ENCODE measurements at places on chromosomes 3 and 15.

- DNase-seq: no peak
These were observed 11.0 kb downstream of the TMED3 start for GRCh38 chr15:79321876-79322275.

GRCh38 chr3:49724586-49724985 lies 835 bp upstream of the GMPPB start:
- DNase-seq: no peak

DNA sequence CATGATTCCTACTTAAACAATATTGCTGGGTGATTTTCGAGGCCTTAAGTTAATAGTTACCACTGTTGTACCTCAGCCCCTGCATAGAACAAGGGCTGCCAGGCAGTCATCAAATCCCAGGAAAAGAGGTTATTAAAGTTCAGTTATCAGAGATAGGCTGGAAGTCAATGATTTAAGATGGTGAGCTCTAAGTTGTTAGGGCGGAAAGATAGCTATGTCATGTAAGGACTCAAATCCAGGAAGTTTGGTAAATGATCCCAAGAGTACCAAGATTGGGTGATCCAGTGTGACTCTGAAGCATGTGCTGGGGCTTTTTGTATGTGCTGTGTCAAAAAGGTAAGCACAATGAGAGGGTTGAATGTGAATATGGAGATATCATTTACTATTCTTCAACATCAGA lies 287.9 kb downstream of the NLGN1 start:
- DNase-seq: no peak

GRCh38 chr3:22241110-22241509 lies 490.1 kb upstream of the ZNF385D start:
- no peak for DNase-seq

- DNase-seq: peak; percentile 79
These were observed 195.3 kb upstream of the LYSMD4 start for GRCh38 chr15:99928429-99928981.

DNA sequence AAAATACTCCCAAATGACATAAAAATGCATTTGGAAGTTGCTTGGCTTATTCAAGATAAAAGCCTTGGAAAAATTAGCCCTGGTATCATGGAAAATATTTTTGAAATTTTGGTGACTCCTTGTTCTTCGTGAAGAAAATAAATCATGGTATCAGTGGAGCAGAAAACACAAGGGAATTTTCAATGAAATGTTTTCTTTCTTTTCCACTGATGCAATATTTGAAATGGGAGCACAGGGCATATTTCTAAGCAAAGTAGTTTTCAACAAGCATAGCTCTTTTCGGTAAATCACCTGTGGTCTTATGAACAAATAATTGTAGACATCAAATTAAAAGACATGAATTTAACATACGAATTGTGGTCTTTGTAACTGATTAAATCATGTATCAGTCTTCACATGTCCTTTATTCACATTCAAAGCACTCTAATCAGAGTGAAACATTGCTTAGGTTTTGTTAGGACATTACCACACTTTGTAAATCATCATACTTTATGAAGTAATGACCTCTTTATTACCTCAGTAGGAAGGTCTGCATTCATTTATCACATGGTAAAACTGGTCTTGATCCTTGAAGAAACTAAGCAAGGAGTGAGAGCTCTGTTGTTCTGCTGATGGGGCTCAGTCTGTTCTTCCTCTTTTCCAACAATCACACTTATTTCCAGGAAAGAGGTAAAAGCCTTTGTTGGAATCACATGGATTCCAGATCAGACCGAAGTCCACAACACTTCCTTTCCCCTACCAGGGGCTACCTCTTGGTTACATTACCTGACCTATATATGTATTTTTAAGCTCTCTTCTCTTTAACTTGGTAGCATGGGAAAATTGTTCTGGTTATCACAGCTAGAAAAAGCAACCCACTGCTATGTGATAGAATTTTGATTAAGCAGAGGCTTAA lies 413.5 kb upstream of the THBS1 start:
- DNase-seq: no peak

- DNase-seq: no peak
These were observed 259.2 kb upstream of the CCDC54 start for GRCh38 chr3:107117922-107118536.

DNA sequence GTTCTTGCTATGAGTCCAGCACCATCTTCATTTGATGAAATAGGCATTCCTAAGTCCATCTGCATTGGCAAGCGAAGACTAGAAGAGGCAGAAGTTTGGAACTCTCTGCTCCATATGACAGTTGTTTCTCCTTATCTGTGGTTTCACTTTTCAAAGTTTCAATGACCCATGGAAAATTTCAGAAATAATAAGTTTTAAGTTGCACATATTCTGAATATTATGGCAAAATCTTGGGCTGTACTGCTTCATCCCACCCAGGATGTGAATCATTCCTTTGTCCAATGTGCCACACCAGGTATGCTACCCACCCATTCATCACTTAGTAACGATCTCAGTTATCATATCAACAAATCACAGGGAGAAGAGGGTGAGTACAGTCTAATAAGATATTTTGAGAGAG lies 647.9 kb downstream of the GRM7 start:
- no peak for DNase-seq

DNA sequence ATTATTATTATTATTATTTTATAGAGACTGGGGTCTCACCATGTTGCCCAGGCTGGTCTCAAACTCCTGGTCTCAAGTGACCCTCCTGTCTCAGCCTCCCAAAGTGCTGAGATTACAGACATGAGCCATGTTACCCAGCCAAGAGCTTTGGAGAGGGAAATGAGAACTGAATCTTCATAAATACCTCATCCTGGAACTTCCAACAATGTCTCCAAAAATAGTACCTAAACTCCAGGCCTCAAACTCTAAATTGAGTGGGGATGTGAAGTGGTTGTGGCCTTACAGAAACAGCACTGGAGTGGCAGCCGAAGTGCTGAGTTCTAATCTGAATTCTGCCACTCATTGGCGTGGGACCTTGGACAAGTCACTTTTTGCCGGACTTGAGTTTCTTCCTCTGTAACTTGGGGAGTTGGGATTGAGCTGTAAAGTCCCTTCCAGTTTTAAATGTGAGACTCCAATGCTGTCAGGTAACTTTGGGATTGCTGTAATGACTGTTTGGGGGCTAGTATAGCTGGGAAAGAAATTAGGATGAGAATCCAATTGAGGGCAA lies 10.0 kb upstream of the SRP14 start:
- no peak for DNase-seq

DNA sequence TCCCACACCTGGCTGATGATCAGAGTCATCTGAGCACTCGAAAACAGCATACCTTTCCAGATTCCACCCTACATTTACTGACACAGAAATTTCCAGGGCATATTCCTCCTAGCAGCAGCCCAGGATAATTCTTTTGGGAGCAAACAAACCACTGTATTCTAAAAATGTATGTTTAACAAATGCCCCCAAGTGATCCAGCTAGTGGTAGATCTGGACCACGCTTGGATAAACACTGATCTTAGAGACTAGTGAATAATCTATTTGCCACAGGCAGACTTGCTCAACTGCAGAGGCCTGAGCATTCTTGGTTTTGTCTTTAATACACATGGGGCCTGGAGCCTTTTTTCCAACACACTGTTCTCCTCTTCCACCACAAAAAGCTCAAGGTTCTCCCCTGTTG lies 89.6 kb downstream of the TM4SF4 start:
- no peak for DNase-seq

DNA sequence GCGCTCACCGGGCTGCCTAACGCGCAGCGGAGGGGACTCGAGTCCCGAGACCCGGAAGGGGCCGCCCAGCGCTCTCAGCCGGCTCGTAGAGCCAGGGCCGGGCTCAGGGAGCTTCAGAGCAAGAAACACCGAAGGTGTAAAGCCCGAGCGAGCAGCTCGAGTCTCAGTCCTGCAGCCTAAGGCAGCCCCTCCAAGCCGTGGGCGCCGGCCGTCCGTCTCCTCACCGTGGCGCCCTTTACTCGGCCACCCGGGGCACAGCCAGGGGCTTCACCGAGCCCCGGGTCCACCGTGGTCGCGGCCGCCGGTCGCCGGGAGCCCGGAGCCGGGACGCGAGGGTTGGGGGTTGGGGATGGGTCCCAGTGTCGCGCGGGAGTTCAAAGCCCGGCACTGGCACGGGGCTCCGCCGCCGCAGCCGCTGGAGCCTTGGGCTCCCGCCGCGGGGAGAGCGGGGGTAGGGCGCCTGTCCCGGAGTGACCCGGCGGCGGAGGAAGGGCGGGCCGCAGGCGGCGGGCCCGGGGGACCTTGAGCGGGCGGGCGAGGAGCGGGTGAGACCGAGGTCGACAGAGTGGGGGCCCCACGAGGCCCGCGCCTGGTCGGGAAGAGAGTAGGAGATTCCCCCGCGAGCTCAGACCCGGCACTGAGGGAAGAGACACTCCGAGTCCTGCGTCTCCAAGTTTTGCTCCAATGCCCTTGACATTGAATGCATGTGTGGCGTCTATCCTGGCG lies 26.9 kb upstream of the THRB start:
- DNase-seq: no peak

DNA sequence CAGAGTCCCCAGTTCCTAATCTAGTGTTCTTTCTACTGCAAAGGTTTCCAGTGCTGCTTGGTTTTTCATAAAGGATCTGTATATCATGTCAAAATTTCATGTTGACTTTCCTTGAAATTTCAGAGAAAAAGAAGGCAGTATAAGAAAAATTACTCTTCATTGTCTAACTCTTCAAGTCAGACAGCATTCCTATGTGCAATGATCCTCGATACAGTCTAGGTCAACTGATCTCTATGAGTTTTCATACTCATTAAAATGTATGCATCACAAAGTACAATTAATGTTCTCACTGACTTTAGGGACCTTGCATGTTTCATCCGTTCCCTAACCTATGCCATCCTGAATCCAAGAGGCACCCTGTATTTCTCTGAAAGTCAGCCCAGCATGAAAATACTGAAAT lies 317.3 kb downstream of the ZBTB20 start:
- DNase-seq: no peak

DNA sequence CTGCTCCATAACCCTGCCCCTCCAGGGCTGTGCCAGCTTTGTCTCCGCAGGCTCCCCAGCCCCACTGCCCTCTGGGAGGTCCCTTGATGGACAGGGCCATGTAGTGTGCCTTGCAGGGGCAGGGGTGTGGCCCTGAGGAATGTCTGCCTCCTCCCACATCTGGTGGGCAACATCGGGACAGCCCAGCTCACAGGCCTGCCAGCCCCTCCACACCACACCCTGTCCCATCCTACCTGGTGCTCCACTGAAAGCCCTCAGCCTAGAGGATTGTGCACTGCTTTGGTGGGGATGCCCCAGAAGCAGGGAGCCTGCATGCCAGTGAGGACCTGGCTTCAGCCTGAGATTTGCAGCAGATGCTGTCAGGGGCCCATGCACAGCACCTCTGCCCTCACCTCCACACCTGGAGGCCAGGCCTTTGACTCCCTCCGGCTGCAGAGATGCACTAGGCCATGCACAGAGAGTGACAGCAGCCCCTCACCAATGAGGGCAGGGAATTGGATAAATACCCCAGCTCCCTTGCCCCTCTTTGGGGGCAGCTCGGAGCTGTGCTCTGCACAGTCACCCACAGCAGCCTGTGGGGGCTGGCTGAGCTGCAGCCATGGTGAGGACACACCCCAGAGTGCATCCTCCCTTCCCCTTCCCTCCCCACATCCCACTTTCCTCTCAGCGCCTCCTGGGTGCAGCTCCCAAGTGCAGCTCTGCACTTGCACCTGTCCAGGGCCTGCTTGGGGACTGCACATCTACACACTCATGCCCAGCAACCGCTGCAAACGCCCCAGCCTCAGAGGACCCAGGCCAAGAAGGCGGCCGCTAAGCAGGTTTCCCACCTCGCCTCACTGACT lies 2.7 kb downstream of the C3orf22 start:
- no peak for DNase-seq

DNA sequence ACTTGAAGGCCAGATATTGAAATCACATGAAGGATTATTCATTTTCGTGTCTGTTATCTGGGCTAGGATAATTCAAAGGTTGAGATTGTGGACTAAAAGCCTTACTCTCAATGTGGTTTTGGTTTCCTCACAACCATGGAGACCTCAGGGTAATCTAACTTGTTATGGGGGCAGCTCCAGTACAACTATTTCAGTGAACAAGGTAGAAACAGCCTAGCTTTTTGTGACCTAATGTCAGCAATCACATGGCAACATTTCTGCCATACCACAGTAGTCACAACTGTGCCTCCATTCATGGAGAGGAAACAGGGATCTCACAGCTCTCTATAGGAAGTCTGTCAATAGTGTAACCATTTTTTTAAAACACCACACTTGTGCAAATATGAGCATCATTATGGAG lies 62.4 kb upstream of the RARB start:
- no peak for DNase-seq

GRCh38 chr15:63037976-63038720 lies 4.4 kb upstream of the TPM1 start:
- DNase-seq: no peak

DNA sequence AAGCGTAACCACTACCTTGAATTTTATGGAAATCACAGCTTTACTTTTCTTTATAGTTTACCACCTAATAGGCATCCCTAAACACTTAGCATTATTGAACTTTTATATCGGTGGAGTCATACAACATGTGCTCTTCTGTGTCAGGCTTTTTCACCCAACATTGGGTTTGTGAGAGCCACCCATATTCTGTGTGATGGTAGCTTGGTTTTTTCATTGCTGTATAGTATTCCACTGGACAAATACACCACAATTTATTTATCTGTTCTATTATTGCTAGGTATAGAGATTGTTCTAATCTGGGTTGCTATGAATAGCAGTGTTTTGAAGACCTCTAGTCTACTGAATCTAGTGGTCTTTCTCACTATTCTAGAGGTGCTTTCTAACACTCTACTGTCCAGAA lies 31.6 kb upstream of the ATP1B3 start:
- no peak for DNase-seq

GRCh38 chr3:66812136-66812535 lies 186.0 kb upstream of the KBTBD8 start:
- no peak for DNase-seq

DNA sequence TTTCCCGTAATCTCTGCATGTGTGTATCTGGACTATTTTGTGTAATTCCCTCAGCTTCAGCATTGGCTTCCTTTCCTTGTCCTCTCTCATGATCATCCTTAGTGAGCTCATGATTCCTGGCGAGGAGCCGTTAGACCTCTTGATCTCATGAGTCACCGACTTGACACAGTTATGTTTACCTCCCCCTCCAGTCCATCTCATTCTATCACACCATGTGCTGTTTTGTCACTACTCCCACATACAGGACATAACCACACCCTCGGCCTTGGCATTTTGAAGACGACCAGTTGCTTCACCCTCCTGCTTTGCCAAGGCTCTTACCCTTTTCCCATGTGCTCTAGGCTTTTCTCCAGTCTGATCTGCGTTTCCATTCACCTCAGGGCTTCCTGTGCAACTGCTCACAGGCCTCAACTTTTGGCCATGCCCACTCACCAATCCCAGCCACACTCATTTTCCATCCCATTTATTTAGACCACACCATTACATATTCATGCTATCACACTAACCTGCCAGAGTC lies 41.5 kb downstream of the CP start:
- no peak for DNase-seq

- no peak for DNase-seq
These were observed 1.3 kb downstream of the NGLY1 start for GRCh38 chr3:25781758-25782594.

DNA sequence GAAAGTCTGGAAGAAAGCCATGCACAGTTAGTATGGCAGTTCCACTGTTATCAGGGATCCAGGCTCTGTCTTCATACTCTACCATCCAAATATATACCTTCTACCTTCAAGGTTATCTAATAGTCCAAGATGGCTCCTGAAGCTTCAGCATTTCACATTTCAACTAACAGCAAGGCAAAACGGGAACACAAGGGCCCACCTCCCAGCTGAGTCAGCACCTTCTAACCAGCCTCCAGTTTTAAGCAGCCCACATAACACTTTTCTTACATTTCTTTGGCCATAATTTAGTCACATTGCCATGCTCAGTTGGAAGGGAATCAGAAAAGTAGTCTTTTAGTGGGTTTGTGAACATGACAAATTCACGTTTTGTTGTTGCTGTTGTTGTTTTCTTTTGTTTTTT lies 15.4 kb upstream of the MSL2 start:
- DNase-seq: no peak
